ENCODE measurements at places on chromosomes 7 and 10.

DNA sequence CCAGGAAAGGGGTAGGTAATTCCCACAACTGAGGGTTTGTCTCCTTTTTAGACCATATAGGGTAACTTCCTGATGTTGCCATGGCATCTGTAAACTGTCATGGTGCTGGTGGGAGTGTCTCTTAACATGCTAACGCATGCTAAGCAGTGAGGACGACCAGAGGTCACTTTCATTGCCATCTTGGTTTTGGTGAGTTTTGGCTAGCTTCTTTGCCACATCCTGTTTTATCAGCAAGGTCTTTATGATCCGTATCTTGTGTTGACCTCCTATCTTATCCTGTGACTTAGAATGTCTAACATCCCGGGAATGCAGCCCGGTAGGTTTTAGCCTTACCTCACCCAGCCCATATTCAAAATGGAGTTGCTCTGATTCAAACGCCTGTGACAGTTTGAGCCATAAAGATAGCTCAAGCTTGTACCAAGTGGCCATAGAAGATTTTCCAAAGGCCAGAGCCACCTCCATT is 176.0 kb upstream of the NAMPT start:
- no peak for DNase-seq

DNA sequence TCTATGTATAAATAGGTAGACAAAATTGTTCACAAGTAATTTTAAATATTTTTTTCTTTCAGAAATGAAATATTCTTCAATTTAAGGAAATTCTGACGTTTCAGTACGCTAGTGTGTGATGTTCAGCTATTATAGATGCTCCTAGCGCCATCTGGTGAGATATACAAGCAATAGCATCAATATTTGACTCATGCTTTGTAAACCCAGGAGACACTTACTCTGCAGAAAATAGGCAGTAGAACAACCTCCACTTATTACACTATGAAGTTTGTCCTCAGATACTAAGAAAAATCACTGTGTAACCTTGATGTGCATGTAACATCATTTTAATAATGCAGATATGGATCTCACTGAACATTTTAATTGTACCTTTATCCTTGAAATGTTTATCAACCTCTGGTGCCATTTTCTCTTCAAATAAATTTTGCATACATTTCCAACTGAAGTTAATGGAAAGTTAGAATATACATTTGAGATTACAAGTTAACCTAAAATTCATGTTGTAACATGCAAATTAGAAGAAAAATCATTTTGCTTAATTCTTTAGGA is 151.5 kb upstream of the FAM3C start:
- DNase-seq = no peak

- DNase-seq = no peak
These were observed at the start of gene IGF2BP3 for GRCh38 chr7:23470330-23471105. TSS of gene IGF2BP3 (minus strand) at chr7:23470491. CDS start at chr7:23470110, 381 bp downstream.

DNA sequence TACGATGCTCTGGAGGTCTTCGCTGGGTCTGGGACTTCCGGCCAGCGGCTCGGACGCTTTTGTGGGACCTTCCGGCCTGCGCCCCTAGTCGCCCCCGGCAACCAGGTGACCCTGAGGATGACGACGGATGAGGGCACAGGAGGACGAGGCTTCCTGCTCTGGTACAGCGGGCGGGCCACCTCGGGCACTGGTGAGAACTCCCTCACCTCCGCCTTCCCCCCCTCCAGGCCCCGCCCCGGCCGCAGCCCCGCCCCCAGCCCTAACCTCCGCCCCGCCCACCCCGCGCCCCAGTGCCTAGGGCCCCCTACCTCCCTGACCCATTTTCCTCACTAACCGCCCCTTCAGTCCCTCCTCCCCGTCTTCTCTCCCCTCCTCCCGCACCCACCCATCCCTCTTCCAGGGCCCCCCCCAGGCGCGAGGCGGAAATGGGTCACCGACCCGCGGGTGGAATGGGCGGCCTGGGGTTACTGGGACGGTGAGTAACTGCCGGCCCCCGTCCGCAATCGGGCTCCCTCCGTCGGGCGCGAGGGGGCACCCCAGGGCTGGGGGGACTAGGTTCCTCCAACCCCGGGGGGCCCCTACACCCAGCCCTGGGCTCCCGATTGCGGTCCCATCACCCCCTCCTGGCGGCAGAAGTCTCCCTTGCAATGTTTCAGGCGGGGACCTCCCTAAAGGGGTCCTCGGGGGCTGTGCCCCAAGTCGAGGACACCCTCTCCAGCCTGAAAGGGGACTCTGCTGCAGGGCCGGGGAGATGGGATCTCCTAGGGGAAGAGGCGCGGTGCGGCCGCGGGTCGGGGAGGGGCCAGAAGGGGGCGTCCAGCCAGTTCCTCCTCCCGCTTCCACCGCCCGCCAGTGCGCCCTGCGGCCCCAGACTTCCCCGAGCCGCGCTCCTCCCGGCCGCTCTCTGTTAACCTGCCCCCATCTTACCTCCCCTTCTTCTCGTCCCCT is 2.1 kb downstream of the PCOLCE start:
- peak; percentile 80 for DNase-seq

DNA sequence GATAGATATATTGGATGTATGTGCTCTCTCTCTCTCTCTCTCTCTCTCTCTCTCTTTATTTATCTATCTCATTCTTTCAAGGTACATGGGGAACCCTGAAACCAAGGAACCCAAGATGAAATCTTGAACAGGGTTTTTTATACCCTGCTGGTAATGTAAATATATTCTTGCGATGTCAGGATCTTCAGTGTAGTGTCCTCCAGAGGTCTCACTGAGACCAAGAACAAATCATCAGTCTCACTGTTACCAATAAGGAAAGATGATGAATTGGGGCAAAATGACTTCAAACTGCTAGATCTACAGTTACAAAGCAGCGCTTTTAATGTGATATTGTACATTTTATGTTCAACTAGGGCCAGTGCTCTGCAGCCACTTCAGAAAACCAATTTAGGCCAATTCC is 423.5 kb downstream of the ANKRD7 start:
- DNase-seq = no peak

DNA sequence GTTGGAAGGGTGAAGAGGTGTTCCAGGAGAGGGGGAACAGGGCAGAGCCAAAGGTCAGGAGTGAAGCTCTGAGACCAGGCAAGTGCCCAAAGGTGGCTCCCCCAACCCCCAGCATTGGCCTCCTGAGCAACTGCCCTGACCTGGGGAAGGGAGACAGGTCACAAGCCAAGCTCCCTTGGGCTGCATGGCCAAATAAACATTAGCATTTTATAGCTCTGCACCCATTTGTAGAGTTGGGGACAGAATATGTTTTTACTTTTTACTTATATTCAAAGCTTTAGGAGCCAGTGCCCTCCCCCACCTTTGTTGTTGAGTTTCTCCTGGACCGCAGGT is 4.0 kb downstream of the UNC5B start:
- DNase-seq = no peak

GRCh38 chr10:11300026-11300425 is 282.4 kb downstream of the CELF2 start:
- DNase-seq = no peak

- DNase-seq = no peak
These were observed 53.1 kb upstream of the TMEM72 start for GRCh38 chr10:44858017-44858371.

DNA sequence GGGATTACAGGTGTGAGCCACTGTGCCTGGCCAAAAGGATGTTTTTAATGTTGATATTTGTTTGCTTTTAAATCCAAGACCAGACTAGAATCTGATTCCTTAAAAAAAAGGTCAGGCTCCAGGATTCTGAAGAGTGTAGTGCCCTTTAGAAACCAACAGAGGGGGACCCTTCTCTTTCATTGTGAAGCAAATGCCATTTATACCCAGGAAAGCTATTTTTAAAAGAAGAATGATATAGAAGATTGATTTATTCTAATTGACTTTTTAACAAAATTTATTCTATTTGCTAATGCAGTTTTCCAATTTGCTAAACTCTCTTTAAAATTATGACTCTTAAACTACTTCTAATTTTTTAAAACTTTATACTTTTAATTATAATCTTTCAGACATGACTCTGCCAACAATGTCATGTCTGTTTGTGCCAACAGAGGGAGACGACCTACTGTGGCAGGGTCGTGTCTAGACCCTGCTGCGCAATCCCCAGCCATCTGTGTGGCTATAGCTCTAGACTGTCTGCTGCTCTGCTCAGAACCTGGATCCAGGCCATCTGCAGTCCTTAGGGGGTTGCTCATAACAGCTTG is 201.0 kb upstream of the IMMP2L start:
- no peak for DNase-seq

GRCh38 chr7:134963036-134963435 is 23.3 kb upstream of the AGBL3 start:
- DNase-seq = no peak

DNA sequence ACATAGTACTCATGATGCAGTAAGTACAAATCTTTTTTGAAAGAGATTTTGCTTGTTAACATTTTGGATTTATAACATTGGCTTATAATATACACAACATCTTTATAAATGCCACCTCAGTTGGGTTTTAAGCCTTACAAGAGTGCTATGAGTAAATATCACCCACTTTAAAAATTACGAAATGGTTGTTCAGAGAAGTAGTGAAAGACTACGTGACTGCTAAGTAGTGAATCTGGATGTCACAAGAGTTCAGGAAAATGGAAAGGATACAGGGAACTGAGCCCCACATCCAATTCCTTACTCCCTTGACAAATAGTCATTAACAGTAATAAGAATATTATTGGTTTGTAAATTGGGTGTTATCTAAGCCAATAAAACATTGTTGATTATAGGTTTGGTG is 20.0 kb downstream of the TMEM106B start:
- DNase-seq = no peak

- DNase-seq = no peak
These were observed 73.3 kb downstream of the DNAH11 start for GRCh38 chr7:21616091-21616490.

DNA sequence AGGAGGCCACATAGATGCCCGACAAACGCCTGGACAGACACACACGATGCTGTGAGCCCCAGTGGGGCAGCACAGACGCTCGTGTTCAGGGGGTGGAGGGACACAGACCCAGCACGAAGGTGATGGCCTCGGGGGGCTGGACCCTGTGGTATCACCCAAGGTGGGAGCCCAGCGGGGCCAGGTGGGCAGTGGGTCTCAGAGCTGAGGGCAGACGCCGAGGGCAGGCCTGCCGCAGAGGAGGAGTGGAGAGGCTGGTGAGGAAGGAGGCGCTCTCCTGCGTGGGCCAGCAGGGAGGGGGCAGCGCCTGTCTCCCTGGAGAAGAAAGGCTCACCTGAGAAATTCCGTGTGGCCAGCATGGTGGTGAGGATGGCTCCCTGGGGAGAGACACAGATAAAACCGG is 39.6 kb downstream of the YKT6 start:
- no peak for DNase-seq

GRCh38 chr7:107846324-107846723 is 43.3 kb upstream of the SLC26A3 start:
- DNase-seq = no peak

GRCh38 chr7:82741493-82741892 is 297.9 kb upstream of the CACNA2D1 start:
- no peak for DNase-seq

DNA sequence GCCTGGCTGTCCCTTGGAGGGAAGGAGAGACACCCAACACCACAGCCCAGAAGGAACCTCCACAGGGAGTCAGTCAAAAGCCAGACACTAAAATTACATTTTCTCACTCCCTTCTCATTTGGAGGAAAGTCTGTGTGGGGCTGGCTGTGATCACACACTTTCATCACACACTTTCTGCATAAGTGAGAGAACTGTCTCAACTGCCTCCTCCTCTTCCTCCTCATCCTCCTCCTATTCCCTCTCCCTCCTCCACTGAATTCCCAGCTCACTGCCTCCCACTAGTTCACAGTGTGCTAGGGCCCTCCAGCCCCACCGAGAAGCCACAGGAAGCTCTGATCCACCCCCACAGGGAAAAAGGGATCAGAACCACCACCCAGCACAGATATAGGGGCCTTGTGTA is 91.6 kb downstream of the KCNMA1 start:
- no peak for DNase-seq
